ENCODE measurements at places on chromosomes 3 and 15.

DNA sequence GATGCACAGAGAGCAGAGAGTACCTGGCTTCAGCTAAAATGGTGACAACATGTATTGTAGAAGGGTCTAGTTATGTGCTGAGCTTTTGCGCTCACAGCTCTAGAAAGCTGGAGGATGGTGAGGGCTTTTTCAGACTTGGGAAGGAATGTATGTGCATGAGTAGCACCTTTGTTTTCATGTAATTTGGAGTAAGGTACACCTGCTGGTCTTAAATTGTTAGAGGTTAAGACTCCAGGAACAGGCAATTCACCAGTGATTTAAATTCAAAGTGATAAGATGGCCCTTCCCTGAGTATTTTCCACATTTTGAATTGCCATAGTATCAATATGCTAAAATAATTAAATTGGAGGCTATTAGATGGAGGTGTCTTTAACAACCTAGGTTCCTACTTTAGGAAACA lies 436.4 kb upstream of the GOLIM4 start:
- DNase-seq: no peak

DNA sequence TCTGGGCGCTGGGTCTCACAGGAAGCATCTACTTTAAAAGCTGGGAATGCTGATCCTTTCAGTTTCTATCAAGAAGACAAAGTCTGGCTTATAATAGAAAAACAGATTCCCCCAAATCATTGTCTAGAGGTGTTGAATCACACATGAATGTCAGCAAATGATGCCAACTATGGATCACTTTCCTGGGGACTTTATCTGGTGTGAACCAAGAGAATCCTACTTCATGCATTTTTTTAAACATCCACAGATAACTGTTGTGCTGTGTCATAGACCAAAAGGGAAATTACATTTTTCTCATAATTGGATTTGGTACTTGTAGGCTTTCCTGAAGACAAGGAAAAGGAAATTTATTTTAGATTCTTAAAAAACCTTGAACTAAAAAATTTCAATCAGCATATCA lies 132.7 kb downstream of the CD47 start:
- no peak for DNase-seq

GRCh38 chr3:30620402-30621360 lies 14.3 kb downstream of the TGFBR2 start:
- no peak for DNase-seq

DNA sequence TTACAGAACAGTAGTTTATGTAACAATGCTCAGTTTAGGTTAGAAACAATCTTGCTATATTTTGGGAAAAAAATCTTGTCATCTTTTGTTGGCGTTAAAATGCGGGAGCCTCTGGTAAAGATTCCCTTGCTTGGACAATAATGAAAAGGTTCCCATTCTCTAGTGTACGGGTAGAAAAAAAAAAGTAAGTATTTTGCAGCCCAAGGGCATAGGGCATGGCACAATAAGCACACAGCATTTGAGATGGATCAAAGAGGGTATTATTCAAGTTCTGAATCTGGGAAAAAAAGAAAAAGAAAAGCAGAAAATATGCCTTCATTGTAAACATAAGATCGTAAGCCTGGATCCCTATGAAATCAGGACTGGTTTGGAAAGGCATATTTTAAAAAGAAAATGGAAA lies 408.6 kb upstream of the ROBO2 start:
- no peak for DNase-seq

DNA sequence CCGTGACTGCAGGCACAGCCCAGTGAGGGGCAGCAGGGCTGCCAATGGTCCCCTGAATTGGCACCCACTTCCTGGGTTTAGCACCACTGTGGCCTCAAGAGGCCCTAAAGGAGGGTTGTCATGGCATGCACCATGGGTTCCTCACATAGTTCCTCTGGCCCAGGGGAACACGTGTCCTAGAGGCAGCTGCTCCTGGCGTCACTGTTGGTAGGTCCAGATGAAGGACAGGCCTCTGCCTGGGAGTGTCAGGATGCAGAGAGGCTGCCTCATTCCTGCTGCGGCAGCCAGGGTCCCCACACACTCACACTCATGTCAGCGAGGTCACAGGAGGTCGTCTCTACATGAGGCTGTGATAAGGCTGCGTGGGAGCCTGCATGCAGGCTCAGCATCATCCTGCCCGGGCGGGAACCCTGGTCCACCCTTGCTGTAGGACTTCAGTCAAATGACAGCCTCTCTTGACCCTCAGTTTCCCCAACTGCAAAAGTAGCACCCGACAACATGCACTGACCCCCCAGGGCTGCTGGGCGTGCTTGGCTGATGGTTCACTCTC lies 26.1 kb upstream of the SFMBT1 start:
- DNase-seq: no peak

- peak; percentile 29 for DNase-seq
These were observed 567 bp downstream of the TOP2B start for GRCh38 chr3:25663869-25664811.

- no peak for DNase-seq
These were observed 15.0 kb downstream of the XCR1 start for GRCh38 chr3:46012246-46012645.

- DNase-seq: no peak
These were observed 1.8 kb upstream of the PLA2G4B start for GRCh38 chr15:41836713-41837454.

All from stimulated activated CD8-positive, alpha-beta memory T cell treated with anti-CD3 and anti-CD28 coated beads, Interleukin-12 subunit alpha, Interleukin-12 subunit beta, amount 100 ng/mL, for 1 hour (primary cell).